ENCODE measurements at places on chromosomes 12 and 14.

DNA sequence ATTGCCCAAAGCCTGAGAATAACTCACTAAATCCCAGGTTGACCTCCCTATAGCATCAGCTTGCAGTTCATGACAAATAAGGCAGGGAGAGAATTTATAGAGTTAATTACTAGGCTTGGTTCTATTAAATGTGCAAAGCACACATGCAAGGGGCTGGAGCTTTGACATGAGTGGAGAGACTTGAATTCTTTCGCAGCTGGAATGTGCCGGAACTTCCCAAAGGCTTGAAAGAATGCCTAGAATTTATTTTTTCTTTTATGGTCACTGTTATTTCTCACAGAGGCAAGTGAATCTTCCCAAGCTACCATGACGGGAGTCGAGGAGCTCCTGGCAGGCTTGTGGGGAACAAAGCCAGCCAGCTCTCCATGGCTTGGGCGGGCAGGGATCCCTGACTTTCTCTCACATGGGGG lies 95.5 kb upstream of the USP44 start:
- no peak for DNase-seq

- DNase-seq, result no peak
Measured at GRCh38 chr12:11545484-11546330, 103.8 kb upstream of the ETV6 start.

GRCh38 chr12:80121661-80122060 lies 22.3 kb downstream of the OTOGL start:
- DNase-seq, result no peak

GRCh38 chr14:58641509-58641908 lies 3.7 kb downstream of the DACT1 start:
- DNase-seq, result no peak

DNA sequence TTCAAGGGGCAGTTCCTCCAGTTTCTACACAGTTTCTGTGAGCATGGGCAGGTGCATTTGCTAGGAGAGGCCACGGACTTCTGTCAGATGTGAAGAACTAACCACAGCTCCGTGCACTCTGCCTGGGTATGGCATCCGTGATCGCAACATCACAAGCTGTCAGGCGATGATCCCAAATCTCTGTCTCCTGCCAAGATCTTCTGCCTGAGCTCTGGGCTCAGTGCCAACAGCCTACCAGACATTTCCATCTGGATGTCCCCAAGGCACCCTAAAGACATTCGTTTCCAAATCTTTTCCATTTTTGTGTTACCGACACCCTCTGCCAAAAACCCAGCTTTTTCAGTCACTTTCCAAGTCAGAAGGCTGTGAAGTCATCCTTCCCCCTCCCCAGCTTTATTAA lies 292.1 kb downstream of the GLT1D1 start:
- DNase-seq, result no peak

GRCh38 chr12:60602601-60603000 lies 1006.8 kb downstream of the SLC16A7 start:
- DNase-seq, result no peak

DNA sequence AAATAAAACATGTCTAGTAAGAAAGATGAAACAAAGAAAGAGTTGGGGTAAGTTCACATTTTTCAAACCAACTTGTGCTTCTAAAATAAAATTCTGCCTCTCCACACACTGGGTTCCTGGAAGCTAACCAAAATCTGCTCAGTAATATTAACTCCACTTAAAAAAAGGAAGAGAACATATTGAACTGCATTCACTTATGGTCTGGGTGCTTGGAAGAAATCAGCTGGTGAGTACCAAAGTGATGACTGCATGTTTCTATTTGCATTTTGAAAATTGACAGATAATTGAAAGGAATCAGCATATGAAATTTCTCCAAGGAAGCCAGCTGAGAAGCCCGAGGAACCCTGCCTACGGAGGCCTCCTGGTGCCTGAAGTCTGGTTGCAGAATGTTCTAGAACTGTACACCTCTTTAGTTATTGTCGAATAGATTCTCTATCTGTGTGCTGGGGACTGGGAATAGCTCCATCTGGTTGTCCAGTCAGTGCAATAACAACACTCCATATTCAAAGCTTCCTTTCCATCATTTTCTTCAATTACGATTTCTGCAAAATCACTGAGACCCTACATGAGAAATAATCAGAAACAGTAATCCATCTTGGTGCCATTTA lies 836.1 kb downstream of the VRK1 start:
- DNase-seq, result no peak

DNA sequence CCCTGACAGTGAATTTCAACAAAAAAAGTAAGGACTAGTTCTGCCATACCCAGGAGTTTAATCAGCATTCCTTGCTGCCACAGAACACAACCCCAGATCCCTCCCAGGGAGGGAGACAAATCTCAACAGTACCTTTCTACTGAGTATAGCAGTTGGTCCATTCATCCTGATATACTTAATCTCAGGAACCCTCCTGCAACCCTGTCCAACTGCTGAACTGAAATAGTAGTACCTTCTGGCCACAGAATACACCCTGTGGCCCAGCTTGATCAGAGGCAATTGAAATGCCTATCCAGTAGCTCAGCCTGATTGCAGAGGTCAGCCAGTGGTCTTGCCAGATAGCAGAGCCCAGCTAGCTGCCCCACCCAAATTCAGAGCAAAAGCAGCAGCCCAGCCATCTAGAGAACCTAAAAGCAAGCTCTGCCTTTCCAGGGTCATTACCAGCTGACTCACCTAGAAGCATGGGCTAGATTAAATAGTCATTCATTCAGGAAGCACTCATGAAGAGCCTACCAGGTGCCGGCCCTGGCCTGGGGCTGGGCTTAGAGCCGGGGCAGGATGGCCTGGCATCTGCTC lies 40.0 kb upstream of the RHOJ start:
- no peak for DNase-seq

DNA sequence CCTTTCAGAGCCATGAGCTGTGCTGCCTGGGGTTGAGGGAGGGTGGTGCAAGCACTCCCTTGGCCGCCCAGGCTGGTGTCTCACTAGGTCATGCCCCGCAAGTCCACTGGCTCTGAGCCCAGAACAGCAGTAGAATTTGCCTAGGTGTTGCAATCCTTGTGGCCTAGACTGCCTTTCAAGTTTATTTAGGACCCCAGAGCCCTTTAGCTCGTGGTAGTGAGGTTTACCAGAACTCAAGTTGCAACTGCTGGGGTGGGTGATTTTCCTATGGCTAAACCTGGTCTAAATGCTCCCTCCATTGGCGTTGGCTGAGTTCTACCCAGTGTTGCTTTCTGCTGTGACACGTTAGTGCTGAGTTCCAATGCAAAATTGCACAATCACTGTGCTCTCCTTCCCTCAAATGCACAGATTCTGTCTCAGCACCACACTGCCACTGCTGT lies 287.2 kb downstream of the BCAT1 start:
- DNase-seq, result no peak

DNA sequence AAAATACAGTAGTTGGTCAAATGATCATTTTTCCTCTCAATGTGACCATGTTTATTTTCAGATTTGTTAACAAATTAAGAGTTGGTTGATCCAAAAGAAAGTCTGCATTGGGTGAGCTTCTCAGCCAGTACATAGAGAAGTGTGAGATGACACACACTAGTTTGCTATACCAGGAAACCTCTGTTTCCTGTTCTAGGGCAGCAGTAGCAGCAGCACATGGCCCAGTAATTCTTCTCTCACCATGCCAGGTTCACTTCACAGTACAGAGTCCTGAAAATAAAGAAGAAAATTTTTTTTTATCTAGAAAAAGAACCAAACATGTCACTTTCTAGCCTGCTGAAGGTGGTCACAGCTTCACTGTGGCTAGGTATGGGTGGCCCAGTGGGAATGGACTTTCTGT lies 250.2 kb upstream of the OR4E1 start:
- no peak for DNase-seq

- DNase-seq, result no peak
Measured at GRCh38 chr12:131220331-131220685, 266.6 kb downstream of the ADGRD1 start.

GRCh38 chr14:87264272-87264785 lies 728.7 kb downstream of the GALC start:
- no peak for DNase-seq

GRCh38 chr14:100616854-100617409 lies 29.7 kb upstream of the BEGAIN start:
- no peak for DNase-seq

DNA sequence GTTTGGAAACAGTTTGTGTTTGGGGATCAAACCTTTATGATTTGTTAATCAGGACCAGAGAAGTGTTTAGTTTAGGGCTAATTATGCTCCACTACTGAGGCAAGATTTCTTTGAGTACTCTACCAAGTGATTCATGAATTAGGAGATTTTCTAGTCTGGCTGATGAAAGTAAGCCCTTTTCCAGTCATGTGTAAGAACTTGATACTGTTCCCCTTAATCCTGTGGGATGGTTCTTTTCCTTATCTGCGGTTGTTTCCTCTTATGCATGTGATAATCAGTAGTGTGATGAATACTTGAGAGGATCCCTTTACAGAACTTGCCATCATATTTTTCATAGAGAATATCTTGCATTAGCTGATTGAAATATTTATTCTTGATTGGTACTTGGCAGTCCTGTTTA lies 42.1 kb downstream of the DYRK2 start:
- no peak for DNase-seq

DNA sequence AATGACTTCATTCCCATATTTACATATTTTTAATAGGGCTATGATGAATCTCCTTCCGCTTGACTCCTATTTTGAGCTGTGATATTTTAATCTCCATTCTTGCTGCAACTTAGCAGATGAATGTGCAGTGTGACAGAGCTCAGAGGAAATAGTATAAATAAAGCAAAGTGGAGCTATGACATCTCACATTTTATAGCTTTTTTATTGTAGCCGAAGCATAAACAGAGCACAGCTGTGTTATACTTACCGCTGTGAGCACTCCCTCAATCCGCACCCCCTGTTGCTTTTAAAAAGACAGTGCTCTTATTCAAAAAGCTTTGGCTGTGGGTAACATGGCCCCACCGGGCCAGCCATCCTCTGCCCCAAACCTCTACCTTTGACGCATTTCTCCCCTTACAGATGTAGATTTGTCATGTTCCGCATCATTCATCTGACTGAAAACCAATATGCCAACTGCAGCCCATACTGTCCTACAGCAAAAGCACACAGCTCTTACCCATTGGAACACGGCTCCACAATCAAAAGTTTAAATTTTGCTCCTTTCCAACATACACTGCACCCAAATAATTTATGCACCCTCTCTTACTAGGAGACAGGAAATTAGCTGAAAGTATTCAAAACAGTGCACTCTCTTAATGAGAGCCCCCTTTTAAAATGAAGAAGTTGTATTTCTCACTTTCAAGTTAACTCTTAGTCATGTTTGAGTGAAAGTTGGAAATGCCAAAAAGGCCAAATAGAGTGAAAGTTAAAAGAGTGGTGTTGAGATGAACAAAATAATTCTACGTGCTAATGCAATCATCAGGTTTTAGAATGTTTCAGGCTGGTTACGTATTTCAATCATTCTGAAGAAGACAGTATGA lies 429.3 kb upstream of the SOX5 start:
- DNase-seq, result no peak

- no peak for DNase-seq
Measured at GRCh38 chr14:55302367-55303124, 31.3 kb downstream of the FBXO34 start.

- no peak for DNase-seq
Measured at GRCh38 chr14:100587763-100588411, 670 bp upstream of the BEGAIN start.

GRCh38 chr14:76894308-76894707 lies 68.1 kb downstream of the LRRC74A start:
- DNase-seq, result no peak

DNA sequence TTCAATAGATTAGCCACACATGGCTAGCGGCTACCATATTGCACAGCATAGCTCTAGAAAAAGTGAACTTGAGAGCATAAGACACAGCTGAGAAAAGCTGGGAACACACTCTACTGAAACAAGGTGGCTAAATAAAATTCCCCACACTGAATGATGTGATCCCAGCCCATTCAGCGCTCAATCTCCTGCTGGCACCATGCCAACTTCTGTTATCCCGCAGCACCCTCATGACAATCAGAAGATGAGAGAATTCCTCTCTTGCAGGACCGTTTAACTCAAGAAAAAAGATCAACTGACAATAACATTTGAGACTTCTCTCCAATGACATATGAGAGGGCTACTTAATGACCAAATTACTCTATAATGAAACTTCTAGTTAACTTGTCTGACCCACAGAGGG lies 115.4 kb downstream of the ADAMTS20 start:
- no peak for DNase-seq

- DNase-seq, result no peak
Measured at GRCh38 chr12:119457271-119457670, 122.7 kb downstream of the CCDC60 start.

DNA sequence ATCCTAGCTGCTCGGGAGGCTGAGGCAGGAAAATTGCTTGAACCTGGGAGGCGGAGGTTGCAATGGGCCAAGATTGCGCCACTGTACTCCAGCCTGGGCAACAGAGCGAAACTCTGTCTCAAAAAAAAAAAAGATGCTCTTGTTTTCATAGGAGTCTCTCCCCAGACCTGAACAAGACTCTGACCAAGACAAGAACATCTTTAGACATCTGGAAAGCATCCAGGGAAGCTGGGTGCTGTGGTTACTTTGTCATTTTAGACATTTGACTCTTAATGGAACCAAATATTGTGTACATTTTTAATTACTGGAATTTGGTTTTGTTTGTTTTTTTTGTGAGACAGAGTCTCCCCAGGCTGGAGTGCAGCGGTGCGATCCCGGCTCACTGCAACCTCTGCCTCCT lies 21.1 kb upstream of the ATF1 start:
- DNase-seq, result no peak

- no peak for DNase-seq
Measured at GRCh38 chr12:89389755-89390661, 37.7 kb upstream of the DUSP6 start.

- no peak for DNase-seq
Measured at GRCh38 chr12:119052001-119052400, 70.7 kb downstream of the SRRM4 start.

DNA sequence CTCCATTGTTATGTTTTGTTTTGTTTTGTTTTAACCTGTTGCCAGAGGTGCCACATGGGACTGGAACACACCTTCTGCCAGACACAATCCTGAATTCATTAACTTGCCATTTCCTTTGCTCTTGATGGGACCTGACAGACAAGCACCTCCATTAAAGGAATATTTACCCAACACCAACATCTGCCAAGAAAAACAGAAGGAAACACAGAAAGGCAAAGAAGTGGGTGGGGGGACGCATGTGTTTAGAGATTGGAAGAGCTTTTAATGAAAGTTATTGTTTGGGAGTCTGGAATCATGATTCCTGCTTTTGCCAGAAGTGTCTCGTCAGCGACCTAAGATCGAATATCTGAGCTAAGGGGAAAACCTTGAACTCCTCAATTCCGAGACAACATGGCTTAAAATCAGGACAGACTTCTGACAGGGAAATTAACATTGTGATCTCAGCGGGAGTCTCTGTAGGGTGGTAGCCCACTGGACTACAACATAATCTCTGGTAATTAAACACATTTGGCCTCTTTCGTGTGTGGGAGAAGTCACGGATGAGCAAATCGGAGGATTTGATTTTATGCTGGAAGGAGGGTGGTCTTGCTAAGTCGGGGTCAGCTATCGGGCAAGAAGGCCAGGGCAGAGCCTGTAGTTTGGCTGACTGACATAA lies 210.4 kb upstream of the FAR2 start:
- no peak for DNase-seq

- DNase-seq, result no peak
Measured at GRCh38 chr14:52553002-52553670, 500 bp downstream of the GPR137C start.
